Non-pigmented ciliary epithelial cell (primary cell): ENCODE measurements at places on chromosomes 3 and 15.
A peak's percentile ranks its signal among the peaks of the same experiment; 100 is the strongest.

GRCh38 chr15:69648212-69648611 is 195.6 kb downstream of the RPLP1 start:
- no peak for DNase-seq

GRCh38 chr3:173398111-173398479 is 551 bp downstream of the NLGN1 start:
- peak; percentile 11 for DNase-seq

GRCh38 chr3:25432176-25432720 is 4.2 kb downstream of the RARB start:
- no peak for DNase-seq

DNA sequence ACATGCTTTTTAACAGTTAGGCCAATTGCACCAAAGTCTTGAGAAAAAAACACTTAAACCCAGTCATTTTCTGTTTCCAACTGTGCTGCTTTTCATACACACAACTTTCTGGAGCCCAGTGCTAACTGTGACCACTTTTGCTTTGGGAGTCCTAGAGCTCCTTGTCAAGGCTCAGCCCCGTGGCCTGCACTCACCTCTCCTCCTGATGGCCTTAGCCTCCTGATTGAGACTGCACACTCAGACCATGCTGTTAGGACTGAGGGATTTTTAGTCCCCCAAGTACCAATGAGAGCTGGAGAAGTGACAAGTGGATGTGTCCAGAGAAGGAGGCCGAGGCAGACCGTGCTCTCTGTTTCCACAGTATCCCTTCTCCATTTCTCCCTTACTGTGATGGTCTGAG is 15.2 kb upstream of the RARRES1 start:
- no peak for DNase-seq

- no peak for DNase-seq
Observed at GRCh38 chr3:195035345-195036202, 235.4 kb downstream of the XXYLT1 start.

- no peak for DNase-seq
Observed at GRCh38 chr15:52417957-52418356, 110.7 kb downstream of the MYO5A start.
